Activated CD4-positive, alpha-beta T cell treated with anti-CD3 and anti-CD28 coated beads, Interleukin-2, amount 50 U/mL, for 24 hours (primary cell): ENCODE measurements at places on chromosomes 3 and 15.

- DNase-seq, result peak; percentile 36
These were observed 4.6 kb upstream of the EPB42 start for GRCh38 chr15:43225201-43225949.

DNA sequence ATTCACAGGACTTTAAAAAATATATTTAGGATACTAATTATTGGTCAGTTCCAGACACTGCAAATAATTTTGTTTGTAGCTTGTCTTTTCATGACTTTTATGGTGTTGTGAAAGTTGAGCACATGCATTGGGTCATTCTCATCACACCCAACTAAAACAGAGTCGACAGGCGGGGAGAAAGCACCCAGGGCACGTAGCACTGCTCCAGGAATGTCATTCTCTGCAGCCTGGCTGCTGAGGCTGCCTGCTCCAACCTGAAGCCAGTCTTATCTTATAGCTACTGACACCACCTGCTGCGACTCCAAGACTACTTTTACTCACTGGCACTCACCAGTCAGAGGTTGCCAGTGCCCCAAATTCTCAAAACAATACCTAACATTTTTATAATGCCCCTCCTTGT, 56.9 kb downstream of the ACAD9 start:
- DNase-seq, result no peak

DNA sequence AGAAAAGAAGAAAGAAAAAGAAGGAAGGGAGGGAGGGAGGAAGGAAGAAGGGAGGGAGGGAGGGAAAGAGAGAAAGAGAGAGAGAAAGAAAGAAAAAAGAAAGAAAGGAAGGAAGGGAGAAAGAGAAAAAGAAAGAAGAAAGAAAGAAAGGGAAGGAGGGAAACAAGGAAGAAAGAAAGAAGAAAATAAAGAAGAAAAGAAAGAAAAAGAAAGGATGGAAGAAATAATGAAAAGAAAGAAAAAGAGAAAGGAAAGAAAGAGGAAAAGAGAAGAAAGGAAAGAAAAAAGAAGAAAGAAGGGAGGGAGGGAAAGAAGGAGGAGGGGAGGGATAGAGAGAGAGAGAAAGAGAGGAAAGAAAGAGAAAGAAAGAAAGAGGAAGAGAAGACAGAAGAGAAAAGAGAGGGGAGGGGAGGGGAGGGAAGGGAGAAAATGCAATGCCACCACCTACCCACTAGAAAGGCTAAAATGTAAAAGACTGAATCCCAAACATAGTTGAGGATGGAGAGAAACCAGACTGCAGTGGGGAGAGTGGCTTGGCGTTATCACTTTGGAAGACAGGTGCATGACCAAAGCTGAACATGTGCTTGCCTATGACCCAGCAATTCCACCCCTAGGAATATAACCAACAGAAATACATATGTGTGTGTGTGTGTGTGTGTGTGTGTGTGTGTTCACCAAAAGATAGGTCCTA, 66.9 kb upstream of the KLF13 start:
- no peak for DNase-seq

GRCh38 chr3:130894130-130894985, 474 bp downstream of the ATP2C1 start:
- DNase-seq, result peak; percentile 18

DNA sequence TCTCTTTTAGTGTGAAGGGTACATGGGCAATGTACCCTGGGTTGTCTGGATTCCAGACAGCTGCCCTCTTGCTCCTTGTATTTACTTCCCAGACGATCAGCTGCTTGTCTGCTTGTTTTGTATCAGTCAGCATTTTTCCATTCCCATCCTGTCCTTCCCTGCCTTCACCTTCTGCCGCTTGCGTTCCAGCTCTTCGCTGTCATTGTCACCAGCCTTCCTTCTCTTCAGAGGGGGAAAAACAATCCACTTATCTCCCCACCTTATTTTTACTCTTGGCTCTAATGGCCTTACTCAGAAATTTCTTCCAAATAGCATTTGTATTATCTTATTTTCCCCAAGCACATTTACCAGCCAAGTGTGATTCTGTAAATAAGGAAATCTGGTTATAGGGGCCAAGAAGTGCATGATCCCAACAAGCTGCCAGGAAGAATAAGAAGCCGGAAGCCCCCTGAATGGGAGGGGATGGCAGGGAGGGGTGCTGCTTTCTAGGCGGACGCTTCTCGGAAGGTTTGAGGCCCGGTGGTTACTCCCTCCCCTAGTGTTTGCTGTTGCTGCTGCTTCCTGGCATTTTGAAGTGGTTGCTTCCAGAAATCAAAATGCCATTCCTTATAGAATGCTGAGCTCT, 497.6 kb downstream of the NTRK3 start:
- DNase-seq, result no peak

- DNase-seq, result peak; percentile 77
These were observed 23.6 kb downstream of the SEC61A1 start for GRCh38 chr3:128075522-128076482.

- DNase-seq, result no peak
These were observed 217.6 kb downstream of the ARRDC4 start for GRCh38 chr15:98177966-98178592.

- DNase-seq, result no peak
These were observed 32.4 kb downstream of the LSM3 start for GRCh38 chr3:14210843-14211594.

DNA sequence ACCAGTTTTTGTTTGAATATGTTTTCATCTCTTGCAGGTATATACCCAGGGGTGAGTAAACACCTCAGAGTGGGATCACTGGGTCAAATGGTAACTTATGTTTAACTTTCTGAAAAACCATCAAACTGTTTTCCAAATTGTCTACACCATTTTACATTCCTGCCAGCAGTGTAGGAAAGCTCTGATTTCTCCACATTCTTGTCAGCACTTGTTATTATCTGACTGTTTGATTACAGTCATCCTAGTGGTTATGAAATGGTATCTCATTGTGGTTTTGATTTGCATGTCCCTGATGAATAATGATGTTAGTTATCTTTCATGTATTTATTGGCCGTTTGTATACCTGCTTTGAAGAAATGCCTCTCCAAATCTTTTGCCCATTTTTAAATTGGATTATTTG, 13.8 kb downstream of the FSD2 start:
- no peak for DNase-seq

DNA sequence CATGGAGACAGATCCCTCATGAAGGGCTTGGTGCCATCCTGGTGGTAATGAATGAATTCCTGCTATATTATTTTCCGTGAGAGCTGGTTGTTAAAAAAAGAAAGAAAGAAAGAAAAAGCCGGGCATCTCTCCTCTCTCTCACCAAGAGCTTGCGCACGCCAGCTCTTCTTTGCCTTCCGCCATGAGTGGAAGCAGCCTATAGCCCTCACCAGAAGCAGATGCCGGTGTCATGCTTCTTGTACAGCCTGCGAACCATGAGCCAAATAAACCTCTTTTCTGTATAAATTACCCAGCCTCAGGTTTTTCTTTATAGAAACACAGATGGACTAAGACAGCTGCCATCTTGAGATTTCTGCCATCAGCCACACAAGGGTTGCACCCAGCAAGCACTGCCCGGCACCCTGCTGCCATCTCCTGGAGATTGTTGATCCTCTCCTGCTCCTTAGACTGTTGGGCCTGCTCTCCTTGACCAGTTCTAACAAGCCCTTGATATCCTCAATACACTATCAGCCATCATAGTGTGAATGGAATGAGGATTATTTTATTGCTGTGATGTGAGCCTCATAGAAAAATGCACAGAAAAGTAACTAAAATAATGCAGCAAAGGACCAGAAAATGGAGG, 3.5 kb upstream of the AHSG start:
- DNase-seq, result no peak

DNA sequence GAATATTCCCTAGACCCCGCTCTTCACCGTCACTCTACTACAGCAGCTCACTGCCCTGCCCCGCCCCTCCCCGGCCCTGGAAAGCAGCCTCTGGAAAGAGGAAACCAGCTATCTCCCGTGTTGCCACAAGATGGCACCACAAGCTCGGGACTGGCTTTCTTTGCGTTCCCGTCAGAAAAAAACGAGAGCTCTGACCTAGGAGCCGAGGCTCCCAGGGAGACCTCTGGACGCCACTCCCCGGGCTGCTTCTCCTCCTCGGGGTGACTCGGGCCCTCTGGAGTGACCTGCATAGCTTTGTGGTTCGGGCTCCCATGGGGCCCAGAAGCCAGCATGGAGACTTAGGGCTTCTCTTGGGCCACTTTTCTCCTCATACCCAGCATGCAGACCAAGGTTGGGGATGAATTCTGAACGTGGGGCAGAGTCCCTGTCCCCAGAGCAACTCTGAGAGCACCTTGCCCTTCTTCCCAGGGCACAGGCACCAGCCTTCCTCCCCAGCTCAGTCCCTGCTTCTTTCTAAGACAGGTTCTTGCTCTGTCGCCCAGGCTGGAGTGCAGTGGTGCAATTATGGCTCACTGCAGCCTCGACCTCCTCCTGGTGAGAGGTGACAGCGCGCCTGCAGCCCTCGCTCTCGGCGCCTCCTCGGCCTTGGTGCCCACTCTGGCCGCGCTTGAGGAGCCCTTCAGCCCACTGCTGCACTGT, 19.0 kb downstream of the STOML1 start:
- DNase-seq, result peak; percentile 63

DNA sequence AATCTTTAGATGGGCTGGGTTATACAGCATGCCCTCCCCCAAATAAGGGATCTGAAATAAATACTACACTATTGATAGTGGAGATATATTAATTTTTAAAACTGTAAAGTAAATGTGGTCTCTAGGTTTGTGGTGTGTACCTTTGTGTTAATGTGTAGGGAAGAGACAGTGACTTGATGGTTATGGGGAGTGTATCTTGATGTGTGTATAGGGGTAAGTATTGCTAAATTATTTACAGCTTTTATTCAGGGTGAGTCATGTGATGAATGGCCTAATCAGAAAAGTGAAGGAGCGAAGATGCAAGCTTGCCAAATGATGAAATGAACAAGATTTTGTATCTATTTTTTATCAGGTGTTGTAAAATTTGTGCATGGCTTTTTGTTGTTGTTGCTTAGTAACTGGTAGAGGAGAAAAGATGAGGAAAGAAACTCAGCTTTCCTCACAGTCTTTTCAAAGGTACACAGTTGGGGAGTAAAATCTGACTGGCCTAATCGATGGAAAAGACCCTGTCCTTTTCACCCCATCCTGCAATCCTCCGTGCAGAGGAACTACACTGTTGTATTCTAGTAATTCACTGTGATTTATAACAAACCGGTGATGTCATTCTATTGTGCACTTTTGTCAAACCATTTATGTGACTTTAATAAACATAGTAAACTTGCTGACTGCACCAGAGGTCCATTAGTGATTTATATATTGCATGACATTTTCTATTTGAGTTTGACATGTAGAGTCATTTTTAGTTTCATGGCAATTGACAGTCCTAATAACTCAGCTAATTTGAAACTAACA, 17.7 kb downstream of the FEM1B start:
- DNase-seq, result no peak

GRCh38 chr3:195537995-195538394, 5.1 kb downstream of the PPP1R2 start:
- peak; percentile 63 for DNase-seq

GRCh38 chr3:156642750-156643728, 31.4 kb upstream of the TIPARP start:
- no peak for DNase-seq

DNA sequence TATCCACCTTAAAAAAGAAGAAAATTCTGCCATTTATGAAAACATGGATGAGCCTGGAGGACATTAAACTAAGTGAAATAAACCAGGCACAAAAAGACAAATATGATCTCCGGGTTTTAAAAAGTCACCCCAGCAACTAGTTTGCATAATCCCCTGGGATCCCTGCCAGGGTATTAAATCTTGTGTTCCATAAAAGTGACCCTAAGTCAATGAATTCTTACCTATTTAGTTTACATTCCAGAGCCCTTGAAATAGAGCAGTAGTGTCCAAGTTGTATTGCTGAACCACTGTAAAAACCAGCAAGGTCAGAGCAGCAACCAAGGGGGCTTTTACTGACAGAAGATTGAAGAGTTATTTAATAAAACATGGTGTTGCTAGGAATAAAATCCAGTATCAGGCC, 716.8 kb upstream of the BCHE start:
- no peak for DNase-seq

- DNase-seq, result no peak
These were observed 41.7 kb downstream of the CCR3 start for GRCh38 chr3:46283881-46284450.

- DNase-seq, result no peak
These were observed 435.9 kb downstream of the NR2F2 start for GRCh38 chr15:96766366-96766765.

DNA sequence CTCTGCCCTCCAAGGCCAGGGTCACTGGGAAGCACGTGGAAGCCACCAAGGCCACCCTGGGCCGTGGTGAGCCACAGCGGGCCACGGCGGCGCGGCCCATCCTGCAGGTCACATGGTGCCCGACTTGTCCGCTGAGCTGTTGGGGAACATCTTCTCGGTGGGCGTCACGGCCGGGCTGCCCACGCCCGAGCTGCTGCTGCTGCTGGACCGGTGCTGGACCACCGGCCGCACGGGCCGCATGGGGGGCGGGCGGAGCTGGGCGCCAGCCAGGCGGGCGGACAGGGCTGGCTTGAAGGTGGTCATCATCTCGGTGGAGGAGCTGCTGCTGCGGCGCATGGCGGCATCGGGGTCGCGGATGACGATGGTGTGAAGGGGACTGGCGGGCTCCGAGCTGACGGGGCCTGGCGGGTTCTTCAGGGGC, 22.1 kb upstream of the RAD18 start:
- no peak for DNase-seq

GRCh38 chr15:48898446-48898845, 20.5 kb downstream of the EID1 start:
- DNase-seq, result no peak

- DNase-seq, result peak; percentile 41
These were observed 40.6 kb downstream of the ADIPOQ start for GRCh38 chr3:186882881-186883685.

GRCh38 chr3:8298021-8298954, 203.3 kb upstream of the LMCD1 start:
- no peak for DNase-seq

GRCh38 chr3:128994173-128994512, 267 bp upstream of the CFAP92 start:
- no peak for DNase-seq

- DNase-seq, result no peak
These were observed 70.4 kb downstream of the PPM1L start for GRCh38 chr3:160826408-160826807.

GRCh38 chr15:53710906-53711305, 48.6 kb downstream of the WDR72 start:
- no peak for DNase-seq

DNA sequence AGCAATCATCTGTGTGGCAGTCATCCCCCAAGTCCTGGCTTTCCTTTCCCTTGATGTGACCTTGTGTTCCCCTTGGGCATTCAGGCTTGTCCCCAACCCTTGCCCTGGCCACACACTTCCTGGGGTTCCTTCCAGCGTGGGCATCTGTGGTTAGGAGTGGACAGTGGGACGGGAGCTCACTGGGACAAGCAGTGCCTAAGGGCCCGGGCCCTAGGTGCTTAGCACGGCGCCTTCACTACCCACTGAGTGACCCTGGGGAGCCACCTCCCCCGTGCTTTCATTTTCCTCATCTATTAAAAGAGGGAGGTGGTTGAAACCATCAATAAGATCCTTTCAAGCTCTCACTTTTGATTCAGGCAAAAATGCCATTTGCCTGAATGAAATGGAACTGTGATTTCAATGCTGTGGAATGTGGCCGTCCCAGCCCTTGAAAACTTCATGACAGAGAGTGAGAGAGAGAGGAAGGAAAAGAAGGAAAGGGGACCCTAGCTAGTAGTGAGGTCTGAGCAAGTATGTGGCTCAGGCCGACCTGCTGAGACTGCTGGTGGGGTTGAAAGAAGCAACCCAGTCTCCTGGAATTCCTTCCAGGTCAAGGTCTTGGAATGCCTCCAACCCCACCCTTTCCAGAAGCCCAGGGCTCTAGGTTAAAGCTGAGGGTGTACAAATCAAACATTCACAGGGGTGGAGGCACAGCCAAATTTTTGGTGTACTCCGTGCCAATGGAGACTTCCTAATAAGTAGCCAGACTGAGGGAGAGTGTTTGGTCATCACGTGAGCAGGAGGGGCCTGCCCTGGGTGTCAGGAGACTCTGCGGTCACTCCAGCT, 302.9 kb downstream of the TLE3 start:
- DNase-seq, result no peak
